ENCODE measurements at places on chromosomes 6 and 20.

GRCh38 chr6:170209354-170210025 lies 81.4 kb downstream of the DLL1 start:
- DNase-seq = no peak

DNA sequence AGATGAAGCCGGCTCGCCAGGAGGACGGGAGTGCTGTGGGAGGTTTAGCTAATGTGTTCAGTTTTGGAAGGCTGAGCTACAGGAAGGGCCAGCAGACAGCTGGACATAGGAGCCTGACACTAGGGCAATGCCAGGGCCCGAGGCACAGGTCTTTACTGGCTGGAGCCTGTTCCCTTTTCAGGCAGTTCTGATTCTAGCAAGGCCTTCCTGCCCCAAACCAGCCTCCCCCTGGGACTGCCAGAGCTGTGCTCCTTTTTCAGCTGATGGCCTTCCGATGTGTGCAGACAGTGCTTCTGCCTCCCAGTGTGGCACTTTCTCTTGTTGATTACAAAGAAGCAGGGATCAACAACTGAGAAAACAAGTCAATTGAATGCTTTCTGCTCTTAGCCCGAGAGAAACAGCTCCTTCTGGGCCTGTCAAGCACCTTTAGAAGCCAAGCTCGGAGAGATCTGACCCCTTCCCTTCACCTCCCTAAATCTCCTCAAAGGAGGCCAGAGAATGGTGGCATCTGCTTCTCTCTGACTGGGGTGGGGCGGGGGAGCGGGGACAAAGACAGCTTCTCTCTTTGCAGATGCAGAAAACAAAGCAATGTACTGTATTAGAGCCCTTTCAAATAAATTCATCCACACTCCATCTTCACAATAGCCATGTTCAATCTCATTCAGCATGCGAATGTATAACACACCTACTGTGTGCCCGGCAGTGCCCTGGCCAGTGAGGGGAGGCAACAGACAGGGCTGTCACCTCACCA lies 63.2 kb downstream of the RAB44 start:
- DNase-seq = no peak

- no peak for DNase-seq
Observed at GRCh38 chr6:53179961-53180651, 31.5 kb upstream of the GCM1 start.

- no peak for DNase-seq
Observed at GRCh38 chr20:2759603-2760296, 40.7 kb downstream of the CPXM1 start.

DNA sequence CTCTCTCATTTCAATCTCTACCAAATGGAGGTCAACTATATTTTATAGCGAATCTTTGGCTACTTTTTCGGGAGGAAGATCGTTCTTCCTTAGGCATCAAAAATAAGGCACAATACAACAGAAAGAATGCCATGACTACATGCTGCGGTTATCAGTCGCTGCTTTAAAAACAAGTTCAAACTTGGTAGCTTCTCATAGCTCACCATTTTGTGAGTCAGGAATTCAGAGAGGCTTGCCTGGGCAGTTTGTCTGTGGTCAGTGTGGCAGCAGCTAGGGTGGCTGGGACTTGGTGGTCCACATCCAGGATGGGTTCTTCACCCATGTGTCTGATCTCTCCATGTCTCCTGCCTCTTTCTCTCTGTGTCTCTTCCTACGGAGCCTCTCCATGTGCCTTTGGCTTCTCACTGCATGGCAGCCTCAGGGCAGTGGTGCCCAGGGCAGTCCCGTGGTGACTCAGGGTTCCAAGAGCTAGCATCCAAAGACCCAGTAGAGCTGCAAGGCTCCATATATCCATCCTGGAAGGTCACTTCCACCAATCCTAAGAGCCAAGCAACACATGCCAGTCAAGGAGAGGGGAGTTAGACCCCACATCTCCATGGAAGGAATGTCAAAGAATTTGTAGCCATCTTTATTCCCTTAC lies 10.4 kb downstream of the SCML4 start:
- no peak for DNase-seq

DNA sequence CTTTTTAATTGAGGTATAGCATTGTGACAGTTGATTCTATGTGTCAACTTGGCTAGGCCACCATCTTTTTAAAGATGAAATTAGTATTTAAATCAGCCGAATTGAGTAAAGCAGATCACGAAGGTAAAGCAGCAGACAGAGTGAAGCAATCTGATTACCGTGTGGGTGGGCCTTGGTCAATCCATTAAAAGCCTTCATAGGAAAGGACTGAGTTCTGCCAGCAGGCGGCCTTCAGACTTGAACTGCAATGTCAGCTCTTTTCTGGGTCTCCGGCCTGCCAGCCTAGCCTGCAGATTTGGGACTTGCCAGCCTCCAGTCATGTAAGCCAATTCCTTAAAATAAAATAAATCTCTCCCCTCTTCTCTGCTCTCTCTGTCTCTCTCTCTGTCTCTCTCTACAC lies 22.4 kb upstream of the TGM2 start:
- DNase-seq = peak; percentile 56

DNA sequence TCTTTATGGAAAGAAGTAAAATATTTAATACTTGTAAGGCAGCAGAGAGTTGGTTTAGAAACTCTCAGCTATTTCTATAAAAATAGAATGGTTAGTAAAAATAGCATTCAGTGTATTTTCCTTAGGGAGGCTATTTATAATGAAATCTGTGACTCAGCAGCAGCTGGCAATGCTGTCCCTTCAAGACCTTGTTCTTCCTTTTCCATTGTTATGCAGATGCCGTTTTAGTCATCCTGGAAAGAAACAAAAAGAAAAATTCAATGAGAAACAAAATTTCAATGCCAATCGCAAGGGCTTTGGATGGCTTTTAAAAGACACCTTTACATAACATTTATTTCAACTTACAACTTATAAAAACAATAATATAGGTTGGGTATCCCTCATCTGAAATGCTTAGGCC lies 17.5 kb downstream of the MPC1 start:
- DNase-seq = peak; percentile 33

DNA sequence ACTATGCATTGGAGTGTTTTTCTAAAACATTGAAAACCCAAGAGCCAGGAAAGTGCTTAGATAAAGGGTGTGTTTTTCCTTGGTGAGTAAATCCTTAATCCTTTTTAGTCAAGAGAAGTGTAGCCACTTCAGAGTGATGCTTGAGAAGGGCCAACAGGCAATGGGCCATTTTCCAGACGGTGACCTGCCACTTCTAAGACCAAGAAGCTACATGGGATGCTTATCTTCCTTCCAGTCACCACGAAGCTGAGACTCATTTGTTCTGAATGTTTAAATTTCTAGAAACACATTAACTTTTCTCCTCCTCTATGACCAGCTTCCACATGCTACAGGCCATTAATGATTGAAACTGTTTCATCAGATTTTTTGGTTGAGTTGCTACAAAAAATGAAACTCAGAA lies 34.4 kb upstream of the NHSL1 start:
- DNase-seq = no peak

GRCh38 chr6:134822920-134823709 lies 126.8 kb downstream of the ALDH8A1 start:
- peak; percentile 88 for DNase-seq

- peak; percentile 43 for DNase-seq
Observed at GRCh38 chr6:21478883-21479539, 114.5 kb upstream of the SOX4 start.

GRCh38 chr20:62741191-62741691 lies 32.6 kb downstream of the NTSR1 start:
- DNase-seq = peak; percentile 13

DNA sequence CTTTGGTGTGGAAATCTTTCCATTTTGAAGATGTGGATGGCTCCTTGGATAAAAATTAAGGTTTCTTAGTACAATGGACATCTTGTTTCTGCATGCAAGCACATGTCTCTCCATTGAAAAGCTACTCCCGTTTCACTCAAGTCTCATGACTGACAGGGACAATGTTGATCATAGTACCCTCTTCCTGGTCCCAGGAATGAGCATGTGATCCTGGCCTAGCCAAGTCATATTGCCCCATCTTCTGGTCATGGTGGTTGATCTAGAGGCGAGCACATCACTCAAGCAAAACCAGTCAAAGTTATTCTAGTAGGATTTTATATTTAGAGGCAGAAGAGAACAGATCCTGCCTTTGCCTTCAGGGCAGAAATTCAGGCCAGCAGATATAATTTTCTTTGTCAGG lies 12.2 kb upstream of the CBLN4 start:
- DNase-seq = no peak

- no peak for DNase-seq
Observed at GRCh38 chr6:63734923-63735322, 99.3 kb downstream of the PHF3 start.

DNA sequence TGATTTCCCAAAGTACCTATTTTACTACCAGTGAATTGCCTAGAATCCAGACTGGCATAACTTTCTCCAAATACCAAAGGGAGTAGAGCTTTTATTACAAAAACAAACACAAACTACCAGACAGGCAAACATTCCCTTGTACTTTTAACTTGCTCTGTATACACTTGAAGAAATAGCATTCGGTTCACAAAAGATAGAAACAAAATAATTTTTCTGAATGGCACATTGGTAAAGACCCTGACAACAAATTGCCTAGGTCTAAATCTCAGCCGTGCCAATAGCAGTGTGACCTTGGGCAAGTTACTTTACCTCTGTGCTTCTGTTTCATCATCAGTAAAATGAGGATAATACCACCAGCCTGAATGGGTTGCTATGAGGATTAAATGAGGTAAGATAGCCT lies 15.9 kb downstream of the ARHGAP18 start:
- no peak for DNase-seq

GRCh38 chr6:39657355-39658135 lies 67.7 kb downstream of the KIF6 start:
- no peak for DNase-seq

- DNase-seq = peak; percentile 53
Observed at GRCh38 chr20:17854307-17854903, 114.2 kb downstream of the SNX5 start.

DNA sequence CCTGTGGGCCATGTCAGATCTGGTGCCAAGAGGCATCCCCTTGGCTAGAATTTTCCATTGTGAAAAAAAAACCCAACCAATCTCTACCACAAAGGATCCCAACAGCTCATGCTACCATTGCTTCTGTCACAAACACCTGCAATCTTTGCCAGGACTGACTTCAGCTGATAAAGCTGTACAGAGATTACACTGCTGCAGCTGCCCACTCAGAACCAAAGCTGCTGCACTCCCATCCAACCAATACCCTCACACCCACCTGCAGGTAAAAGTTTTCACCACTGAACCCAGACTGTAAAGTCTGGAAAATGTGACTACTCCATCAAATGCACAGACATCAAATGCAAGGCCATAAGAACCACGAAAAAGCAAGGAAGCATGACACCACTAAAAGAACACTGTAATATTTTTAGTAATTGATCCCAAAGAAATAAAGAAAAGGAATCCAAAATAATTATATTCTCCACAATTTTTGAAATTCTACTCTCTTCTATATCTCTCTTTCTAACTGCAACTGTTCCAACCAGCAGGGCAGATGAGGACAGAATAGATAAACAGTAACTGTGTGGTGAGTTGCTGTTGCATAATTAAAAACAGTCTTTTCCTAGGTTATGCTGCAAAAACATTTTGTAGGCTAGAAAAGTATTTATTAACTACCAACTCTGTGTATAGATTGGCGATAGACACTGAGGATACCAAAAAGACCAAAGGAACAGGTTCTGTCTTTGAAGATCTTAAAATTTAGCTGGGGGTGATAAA lies 128.0 kb upstream of the MCHR2 start:
- DNase-seq = peak; percentile 14

- DNase-seq = no peak
Observed at GRCh38 chr6:111958534-111958933, 85.3 kb upstream of the FYN start.

- DNase-seq = no peak
Observed at GRCh38 chr6:95629551-95629950, 52.2 kb downstream of the MANEA start.

DNA sequence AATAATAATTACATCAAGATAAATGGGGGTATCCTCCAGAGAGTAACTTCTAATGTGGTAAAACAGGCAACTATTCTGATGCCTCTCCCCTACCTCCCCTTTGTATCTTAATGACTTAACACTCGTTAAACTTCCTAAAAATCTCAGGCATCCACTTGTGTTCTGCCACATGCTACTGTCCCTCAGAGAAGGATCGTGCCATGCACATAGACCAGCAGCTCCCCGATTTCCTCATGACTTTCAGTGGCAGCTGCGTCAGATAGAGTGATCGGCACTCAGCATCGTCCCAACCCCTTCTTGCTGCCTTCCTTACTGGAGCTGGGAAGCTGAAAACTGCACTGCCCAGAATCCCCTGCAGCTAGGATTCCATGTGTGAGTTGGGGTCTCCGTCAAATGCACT lies 32.1 kb downstream of the RIPOR2 start:
- no peak for DNase-seq

DNA sequence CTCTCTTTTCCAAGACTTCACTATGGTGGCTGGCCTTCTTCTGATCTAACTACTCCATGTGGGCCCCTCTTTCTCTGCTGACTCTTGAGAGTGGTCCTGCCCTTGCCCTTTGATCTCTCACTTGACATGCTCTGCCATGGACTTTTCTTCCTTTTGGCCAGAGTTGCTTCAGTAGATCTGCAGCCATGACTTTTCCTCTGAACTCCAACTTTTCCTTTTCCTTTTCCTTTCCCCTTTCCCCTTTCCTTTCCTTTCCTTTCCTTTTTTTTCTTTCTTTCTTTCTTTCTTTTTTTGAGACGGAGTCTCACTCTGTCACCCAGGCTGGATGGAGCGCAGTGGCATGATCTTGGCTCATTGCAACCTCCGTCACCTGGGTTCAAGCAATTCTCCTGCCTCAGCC lies 88.5 kb downstream of the JAG1 start:
- no peak for DNase-seq

GRCh38 chr6:106440546-106440945 lies 80.0 kb downstream of the CRYBG1 start:
- no peak for DNase-seq

Measured in mesenchymal stem cell (in vitro differentiated cells and primary cell).